RPMI8226 (cell line): ENCODE measurements at places on chromosomes 12 and 14.

GRCh38 chr14:95683793-95684192, 2.4 kb upstream of the TCL1B start:
- no peak for DNase-seq

DNA sequence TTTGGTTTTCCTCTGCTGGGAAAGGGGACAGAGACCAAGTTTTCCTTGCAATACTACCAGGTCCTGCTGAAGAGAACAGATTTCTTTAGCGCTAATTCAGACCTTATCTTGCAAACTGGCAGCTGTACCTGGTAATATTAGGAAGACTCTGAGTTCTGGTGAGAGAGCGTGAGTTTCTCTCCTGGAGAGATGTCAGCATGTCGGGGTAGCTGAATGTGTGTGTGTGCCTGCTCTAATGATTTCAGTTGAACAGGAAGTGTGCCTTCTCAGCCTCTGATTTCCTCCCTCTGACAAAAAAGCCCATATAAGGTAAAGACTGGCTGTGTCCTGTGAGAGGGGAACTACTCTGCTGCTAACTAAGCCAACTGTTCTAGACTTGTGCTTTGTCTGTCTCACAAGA, 10.3 kb upstream of the ERP27 start:
- DNase-seq: peak; percentile 63

- no peak for DNase-seq
Measured at GRCh38 chr12:43325786-43326185, 226.2 kb downstream of the ADAMTS20 start.

GRCh38 chr14:98974113-98974512, 297.9 kb downstream of the BCL11B start:
- DNase-seq: no peak

- no peak for DNase-seq
Measured at GRCh38 chr12:132773077-132773955, 11.7 kb upstream of the ANKLE2 start.
